Activated naive CD8-positive, alpha-beta T cell treated with anti-CD3 and anti-CD28 coated beads for 36 hours (primary cell): ENCODE measurements at places on chromosomes 12 and 14. TPM values are rescaled to one million over a fixed set of nuclear protein-coding genes. Genes with fewer than 3 reads are reported as not detected.

DNA sequence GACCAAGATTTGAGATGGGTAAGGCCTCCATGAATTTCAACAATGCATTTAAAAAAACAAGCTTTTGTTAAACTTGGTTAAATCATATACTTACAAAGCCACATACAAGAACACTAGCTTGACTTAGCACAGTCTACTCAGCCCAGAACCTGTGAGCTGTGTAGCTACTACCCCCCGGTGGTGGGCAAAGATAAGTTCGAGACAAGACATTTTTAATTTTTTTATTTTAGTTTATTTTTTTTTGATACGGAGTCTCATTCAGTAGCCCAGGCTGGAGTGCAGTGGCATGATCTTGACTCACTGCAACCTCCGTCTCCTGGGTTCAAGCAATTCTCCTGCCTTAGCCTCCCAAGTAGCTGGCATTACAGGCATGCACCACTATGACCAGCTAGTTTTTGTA lies 3.7 kb upstream of the NECAP1 start:
- peaks cover 5% of the 10 kb centered on the region for H3K36me3 ChIP-seq
- H3K4me1 ChIP-seq: peaks cover 42% of the 10 kb centered on the region
- no peak overlapping the region for H3K4me3 ChIP-seq

DNA sequence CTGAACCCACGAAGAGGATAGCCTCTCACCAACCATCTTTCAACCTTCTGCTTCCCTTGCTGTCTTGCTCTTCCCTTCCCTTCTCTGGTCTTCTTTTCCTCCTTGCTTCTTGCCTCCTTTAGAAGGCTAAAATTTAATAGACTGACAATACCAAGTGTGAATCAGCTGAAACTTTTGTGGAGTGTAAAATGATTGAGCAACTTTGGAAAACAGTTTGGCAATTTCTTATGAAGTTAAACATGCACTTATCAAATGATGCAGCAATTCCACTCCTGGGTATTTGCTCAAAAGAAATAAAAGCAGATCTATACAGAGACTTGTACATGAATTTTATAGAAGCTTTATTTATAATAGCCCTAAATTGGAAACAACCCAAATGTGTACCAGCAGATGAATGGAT lies 3.3 kb upstream of the KRT86 start:
- no peak overlapping the region for H3K27ac ChIP-seq
- H3K36me3 ChIP-seq: no peaks in the 10 kb centered on the region
- H3K4me3 ChIP-seq: no peak overlapping the region
- peaks cover 28% of the 10 kb centered on the region for H3K27me3 ChIP-seq
- no peaks in the 10 kb centered on the region for H3K4me1 ChIP-seq
- DNase-seq: no peak

DNA sequence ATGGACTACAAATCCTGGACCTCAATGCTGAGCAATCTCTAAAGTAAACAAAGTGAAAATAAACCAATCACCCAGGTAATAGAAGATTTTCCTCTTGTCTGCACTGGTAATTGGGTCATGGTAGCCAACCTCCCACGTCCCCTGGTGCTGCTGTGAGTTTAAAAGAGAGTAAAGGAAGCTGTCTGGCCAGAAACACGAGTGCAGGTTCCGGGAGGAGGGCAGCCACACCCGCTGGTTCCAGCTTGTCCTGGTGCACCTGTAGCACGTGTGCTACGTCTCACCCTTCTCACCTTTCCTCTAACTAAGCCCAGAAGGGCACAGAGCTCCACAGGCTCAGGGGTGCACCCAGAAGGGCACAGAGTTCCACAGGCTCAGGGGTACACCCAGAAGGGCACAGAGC lies 5.4 kb downstream of the CRACR2A start:
- peaks cover 42% of the 10 kb centered on the region for H3K4me1 ChIP-seq
- peaks cover 60% of the 10 kb centered on the region for H3K36me3 ChIP-seq
- H3K4me3 ChIP-seq: no peak overlapping the region
- DNase-seq: no peak

DNA sequence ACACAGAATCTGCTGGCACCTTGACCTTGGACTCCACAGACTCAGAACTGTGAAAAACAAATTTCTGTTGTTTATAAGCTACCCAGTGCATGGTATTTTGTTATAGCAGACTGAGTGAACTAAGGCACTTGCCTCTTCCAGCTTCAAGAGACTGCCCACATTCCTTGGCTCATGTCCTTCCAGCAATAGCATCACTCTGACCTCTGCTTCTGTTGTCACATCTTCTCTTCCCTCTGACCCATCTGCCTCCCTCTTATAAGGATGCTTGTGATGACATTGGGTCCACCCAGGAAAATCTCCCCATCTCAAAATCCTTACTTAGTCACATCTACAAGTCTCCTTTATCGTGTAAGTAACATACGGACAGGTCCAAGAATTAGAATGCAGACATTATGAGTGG lies 200.4 kb downstream of the PIK3C2G start:
- no peaks in the 10 kb centered on the region for H3K36me3 ChIP-seq
- H3K27ac ChIP-seq: no peak overlapping the region
- H3K4me3 ChIP-seq: no peak overlapping the region
- H3K4me1 ChIP-seq: no peaks in the 10 kb centered on the region

- no peaks in the 10 kb centered on the region for H3K4me1 ChIP-seq
- no peaks in the 10 kb centered on the region for H3K36me3 ChIP-seq
- no peak overlapping the region for H3K4me3 ChIP-seq
- DNase-seq: no peak
These were observed 403.7 kb downstream of the SLC6A15 start for GRCh38 chr12:84508851-84509260.

DNA sequence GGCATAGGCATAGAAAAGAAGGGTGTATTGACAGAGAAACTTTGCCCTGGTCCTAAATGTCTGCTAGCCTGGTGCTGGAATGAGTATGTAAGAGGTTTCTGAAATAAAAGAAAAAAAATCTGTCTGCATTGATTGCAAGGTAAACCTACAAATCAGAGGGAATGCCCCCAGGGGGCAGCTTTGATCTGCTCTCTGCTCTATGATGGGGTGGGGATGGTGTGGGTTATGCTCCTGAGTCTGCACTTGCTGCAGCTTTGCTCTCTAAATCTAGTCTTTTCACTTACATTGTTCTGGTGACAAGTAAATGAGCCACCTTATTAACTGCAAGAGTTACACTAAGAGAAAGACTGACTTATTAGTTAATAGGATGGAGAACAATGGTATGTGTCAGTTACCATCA lies 468.4 kb upstream of the STXBP6 start:
- no peaks in the 10 kb centered on the region for H3K27me3 ChIP-seq
- H3K4me3 ChIP-seq: no peak overlapping the region
- H3K27ac ChIP-seq: no peak overlapping the region
- DNase-seq: no peak
- no peaks in the 10 kb centered on the region for H3K4me1 ChIP-seq

- H3K27ac ChIP-seq: no peak overlapping the region
- H3K4me3 ChIP-seq: no peak overlapping the region
- no peaks in the 10 kb centered on the region for H3K36me3 ChIP-seq
- H3K27me3 ChIP-seq: no peaks in the 10 kb centered on the region
These were observed 348.0 kb upstream of the SOX5 start for GRCh38 chr12:24297516-24297915.

- no peak overlapping the region for H3K27ac ChIP-seq
- H3K4me1 ChIP-seq: peaks cover 5% of the 10 kb centered on the region
These were observed 16.3 kb downstream of the TMEM119 start for GRCh38 chr12:108581311-108582227.

DNA sequence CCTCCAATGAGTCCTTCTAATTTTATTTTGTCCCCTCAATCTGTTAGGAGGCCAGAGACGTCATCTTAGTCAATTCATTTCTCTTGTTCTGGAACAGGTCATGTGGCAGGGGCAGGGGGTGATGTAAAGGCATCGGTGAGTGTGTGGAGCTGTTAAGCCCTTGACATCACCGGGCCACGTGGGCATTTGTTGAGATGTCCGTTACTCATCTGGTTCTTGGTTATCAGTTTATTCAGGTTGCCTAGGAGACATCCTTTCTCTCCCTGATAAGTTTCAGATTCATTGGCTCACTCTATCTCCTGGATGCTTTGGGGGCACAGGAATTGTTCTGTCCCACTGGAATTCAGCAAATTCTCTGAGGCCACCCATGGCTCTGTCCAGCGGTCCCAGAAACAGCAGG lies 33.6 kb upstream of the SEL1L start:
- peaks cover 2% of the 10 kb centered on the region for H3K4me1 ChIP-seq
- no peak overlapping the region for H3K27ac ChIP-seq
- no peak overlapping the region for H3K4me3 ChIP-seq
- H3K36me3 ChIP-seq: no peaks in the 10 kb centered on the region
- H3K27me3 ChIP-seq: peaks cover 5% of the 10 kb centered on the region

GRCh38 chr14:65549429-65549828 lies 136.9 kb downstream of the FUT8 start:
- DNase-seq: no peak
- H3K4me1 ChIP-seq: peaks cover 29% of the 10 kb centered on the region
- H3K4me3 ChIP-seq: no peak overlapping the region
- peaks cover 4% of the 10 kb centered on the region for H3K36me3 ChIP-seq
- no peaks in the 10 kb centered on the region for H3K27me3 ChIP-seq

DNA sequence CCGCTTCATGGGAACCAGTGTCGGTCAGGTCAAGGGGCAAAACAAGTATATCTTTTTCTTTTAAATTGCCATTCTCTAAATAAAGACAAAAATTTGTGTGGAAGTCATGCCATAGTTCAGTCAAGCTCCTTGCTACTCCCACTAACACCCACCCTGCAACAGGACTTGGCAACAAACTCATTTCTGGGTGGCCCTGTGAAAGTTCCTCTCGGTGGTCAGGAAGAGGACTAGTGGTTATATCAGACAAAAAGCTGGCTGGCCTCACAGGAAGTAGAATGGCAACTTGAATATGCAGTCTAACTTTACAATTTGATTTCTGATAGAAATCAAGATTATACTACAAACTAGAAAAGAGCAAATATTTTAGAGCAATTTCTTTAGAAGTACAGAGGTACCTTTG lies 11.2 kb downstream of the DHRS7 start:
- H3K4me1 ChIP-seq: peaks cover 55% of the 10 kb centered on the region
- H3K36me3 ChIP-seq: peaks cover 63% of the 10 kb centered on the region
- H3K4me3 ChIP-seq: no peak overlapping the region
- no peaks in the 10 kb centered on the region for H3K27me3 ChIP-seq
- DNase-seq: no peak

DNA sequence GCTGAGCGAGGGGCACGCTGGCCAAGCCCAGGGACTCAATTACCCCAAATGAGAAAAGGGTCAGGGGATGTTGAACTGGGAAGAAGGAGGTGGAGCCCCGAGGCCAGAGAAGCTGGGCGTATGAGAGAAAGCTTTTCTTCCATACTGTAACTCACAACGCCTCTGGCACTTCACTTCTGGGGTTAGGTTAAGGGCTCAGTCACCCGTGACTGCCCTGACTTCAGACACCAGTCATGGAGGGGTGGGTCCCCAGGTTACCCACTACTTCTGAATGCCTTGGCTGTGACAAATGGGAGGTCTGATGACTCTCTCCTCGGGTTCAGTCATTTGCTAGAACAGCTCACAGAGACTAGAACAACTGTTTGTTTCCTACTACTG lies 5.5 kb upstream of the GPR132 start:
- no peaks in the 10 kb centered on the region for H3K27me3 ChIP-seq
- H3K27ac ChIP-seq: peak overlapping the region; percentile 85
- no peaks in the 10 kb centered on the region for H3K36me3 ChIP-seq

GRCh38 chr14:45757655-45758054 lies 504.7 kb upstream of the MIS18BP1 start:
- no peaks in the 10 kb centered on the region for H3K4me1 ChIP-seq
- DNase-seq: no peak
- no peak overlapping the region for H3K27ac ChIP-seq
- peaks cover 2% of the 10 kb centered on the region for H3K36me3 ChIP-seq

- no peak overlapping the region for H3K27ac ChIP-seq
- H3K27me3 ChIP-seq: no peaks in the 10 kb centered on the region
- DNase-seq: no peak
These were observed 103.2 kb upstream of the NAV3 start for GRCh38 chr12:77727442-77728001.

DNA sequence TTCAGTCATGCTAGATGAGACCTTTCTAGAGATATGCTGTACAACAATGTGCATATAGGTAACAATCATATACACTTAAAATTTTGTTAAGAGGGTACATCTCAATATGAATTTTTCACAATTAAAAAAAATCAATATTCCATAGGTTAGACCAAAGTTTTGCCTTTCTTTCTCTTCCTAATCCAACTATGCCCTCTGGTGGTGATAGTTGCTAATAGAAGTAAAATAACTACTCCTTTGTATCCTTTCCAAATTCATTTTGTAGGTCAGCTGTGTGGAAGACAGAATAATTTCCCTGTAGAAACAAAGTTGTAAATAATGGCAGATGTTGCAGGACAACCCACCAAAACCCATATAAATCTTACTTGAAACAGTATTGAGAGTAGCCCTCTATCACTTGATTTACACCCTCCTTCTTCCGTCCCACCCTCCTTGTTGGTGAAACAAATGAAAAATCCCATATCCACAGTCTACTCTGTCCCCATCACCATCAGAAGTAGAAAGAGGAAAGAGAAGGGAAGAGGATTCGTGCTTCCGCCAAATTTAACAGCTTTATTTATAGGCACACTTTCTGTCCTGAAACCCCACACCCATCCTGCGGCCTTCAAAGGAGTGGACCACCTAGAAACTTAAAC lies 34.2 kb upstream of the KICS2 start:
- no peaks in the 10 kb centered on the region for H3K27me3 ChIP-seq
- no peaks in the 10 kb centered on the region for H3K4me1 ChIP-seq
- H3K36me3 ChIP-seq: no peaks in the 10 kb centered on the region

DNA sequence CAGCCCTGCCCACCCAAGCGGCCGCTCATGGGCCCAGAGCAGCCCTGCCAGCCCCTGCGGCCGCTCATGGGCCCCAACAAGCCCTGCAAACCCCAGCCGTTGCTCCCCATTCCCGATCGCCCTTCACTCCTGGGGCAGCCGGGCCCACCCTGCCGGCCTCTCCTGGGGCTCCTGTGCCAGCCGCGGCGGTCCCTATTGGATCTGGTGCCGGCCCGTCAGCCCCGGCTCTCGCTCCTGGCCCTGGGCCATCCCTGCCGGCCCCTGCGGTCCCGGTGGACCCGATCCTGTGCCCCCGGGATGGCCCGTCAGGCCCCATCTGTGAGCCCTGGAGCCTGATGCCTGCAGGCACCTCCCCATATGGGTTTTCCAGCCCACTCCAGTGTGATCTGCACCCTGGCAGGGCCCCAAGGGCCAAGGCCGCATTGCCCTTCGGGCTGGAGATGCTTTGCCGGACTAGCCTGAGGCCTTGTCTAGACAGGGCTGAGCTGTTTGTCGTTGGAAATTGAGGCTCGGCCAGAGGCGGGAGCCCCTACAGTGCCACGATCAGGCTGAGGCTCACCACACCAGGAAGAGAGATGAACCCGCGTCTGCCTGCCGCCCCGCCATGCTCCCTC lies 20.3 kb downstream of the FBRSL1 start:
- H3K27me3 ChIP-seq: peaks cover 3% of the 10 kb centered on the region
- no peak overlapping the region for H3K4me3 ChIP-seq
- peaks cover 26% of the 10 kb centered on the region for H3K4me1 ChIP-seq
- no peak for DNase-seq
- H3K36me3 ChIP-seq: peaks cover 3% of the 10 kb centered on the region

GRCh38 chr14:23021889-23022442 lies 12.0 kb upstream of the C14orf93 start:
- peaks cover 28% of the 10 kb centered on the region for H3K36me3 ChIP-seq
- no peak for DNase-seq
- H3K27ac ChIP-seq: no peak overlapping the region
- H3K4me1 ChIP-seq: peaks cover 35% of the 10 kb centered on the region
- no peak overlapping the region for H3K4me3 ChIP-seq

- H3K4me1 ChIP-seq: peaks cover 50% of the 10 kb centered on the region
- H3K36me3 ChIP-seq: peaks cover 10% of the 10 kb centered on the region
- H3K4me3 ChIP-seq: peak overlapping the region; percentile 74
These were observed 79.9 kb upstream of the KCNA1 start for GRCh38 chr12:4829793-4830162.

MANSC1 gene
- total RNA-seq: 0.76 TPM

SMIM41 gene
- not detected for total RNA-seq

KRT4 gene
- 0.22 TPM for total RNA-seq

SERPINA5 gene
- total RNA-seq: not detected

NKX2-1 gene
- total RNA-seq: not detected

CD163L1 gene
- total RNA-seq: not detected

DHRS2 gene
- total RNA-seq: 11.6 TPM

PLBD2 gene
- 14.8 TPM for total RNA-seq

TMTC1 gene
- not detected for total RNA-seq
